ENCODE measurements at places on chromosomes 12 and 14.
A peak's percentile ranks its signal among the peaks of the same experiment; 100 is the strongest.

- DNase-seq, result no peak
Observed at GRCh38 chr14:95664066-95664465, 22.2 kb upstream of the TCL1B start.

DNA sequence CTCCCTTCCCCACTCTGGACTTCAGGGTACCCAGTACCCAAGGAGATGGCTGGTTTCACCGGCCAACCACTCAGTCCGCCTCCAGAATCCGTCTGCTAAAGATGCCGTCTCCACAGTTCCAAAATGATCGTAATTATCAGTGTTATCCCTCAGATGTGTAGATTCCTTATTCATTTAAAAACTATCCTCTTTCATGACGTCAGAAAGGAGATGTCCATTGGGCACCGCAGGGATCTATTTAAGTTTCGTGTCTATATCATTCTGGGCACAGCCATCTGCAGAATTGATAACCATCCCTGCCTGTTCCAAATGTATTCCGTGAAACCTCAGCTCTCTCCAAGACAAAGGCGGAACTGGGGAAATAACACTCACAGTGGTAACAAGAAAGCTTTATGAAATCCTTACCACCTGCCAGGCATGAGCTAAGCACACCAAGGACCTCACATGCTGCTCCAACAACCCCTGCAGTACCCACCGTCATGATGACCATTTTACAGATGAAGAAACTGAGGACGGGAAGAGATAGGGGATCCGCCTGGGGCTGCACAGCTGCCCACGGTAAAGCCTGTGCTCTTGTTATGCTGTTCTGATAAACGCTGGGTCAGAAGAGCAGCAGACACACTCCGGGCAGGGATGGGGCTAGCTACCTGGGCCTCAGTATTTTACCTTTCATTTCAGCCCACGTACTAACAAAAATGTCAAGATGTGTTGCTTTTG, 90.0 kb downstream of the BCL11B start:
- DNase-seq, result no peak

DNA sequence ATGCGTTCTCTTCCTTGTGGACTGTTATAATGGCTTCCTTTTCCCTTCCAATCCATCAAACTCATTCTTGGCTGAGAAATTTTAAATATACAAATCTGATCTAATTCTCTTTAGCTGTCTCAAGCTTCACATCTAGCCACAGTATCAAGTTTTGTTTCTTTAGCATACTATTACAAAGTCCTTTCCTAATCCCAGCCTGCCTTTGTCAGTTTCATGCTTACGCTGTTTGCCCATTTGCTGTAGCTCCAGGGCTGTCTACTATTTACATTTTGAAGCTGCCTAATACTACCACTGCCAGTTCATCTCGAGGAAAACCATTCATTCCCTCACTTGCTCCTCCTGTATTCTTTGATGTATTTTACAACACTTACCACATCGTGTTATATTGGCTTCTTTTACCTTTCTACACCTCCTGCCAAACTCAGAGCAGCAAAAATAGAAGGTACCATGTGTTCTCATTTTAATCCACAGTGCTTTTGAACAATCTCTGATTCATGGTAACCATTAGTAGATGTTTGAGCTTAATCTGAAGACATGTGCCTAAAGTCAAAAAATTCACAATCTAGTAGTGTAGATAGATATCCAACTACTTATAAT, 42.9 kb downstream of the ARID4A start:
- DNase-seq, result no peak

DNA sequence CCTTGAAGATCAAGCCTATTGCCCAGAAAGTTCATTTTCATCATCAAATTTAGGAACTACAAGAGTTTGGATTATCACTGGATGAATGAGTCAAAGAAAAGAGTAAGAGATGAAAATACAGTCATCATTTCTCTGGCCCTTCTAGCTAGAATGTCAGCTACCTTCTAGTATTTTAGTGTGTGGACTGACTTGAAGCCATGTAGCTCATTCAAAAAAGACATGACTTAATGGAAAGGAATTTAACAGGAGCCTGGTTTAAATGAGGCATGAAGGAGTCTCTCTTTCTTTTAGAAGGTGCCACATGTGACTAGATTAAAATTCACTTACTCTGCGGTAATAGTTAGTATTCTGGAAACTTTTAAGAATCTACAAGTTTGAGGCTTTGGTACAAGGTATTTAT, 7.1 kb downstream of the PTHLH start:
- DNase-seq, result no peak

DNA sequence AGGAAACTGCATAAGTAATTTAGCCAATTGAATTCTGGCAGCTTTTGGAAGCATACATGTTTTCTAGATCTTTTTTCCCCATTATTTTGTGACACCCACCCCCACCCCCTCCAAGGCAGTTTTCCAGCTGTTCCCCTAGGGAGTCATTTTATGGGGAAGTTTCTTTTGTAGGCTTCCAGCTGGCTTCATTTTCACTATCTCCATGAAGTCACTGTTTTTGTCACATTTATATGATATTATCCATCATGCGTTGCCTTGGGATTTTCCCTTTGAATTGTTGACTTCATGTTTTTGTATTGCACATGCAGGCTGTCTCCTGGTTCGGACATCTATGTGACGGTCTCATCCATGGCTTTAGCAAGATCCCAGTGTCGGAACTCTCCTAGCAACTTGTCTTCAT, 233.6 kb upstream of the RGS6 start:
- peak; percentile 64 for DNase-seq

DNA sequence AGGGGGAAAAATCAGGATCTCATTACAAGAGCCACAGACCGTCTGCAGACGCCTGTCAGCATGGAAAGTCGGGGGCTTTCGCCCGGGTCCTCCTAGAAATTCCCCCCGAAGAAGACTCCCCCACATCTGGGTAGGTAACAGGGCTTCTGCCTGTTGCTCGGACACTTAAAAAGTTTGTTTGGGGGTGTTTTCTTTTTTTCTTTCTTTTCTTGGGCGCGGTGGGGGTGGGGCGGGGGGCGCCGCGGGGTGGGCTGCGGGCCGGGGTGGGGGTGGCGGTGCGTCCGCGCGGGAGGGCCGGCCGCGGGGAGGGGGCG, 358 bp downstream of the ELK3 start:
- no peak for DNase-seq

DNA sequence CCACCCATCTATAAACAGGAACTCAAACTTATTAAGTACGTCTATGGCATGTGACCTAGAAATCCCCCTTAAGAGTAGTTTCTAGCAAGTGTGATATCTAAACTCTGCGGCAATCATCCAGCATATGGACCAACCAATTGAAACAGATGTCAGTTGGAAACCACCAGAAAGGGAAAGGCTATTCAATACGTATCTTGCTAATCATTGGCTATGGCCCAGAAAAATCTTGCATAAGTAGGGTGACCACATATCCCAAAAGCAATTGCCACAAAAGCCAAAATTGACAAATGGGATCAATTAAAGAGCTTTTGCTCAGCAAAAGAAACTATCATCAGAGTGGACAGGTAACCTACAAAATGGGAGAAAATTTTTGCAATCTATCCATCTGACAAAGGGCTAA, 24.2 kb downstream of the SYNJ2BP start:
- DNase-seq, result no peak

DNA sequence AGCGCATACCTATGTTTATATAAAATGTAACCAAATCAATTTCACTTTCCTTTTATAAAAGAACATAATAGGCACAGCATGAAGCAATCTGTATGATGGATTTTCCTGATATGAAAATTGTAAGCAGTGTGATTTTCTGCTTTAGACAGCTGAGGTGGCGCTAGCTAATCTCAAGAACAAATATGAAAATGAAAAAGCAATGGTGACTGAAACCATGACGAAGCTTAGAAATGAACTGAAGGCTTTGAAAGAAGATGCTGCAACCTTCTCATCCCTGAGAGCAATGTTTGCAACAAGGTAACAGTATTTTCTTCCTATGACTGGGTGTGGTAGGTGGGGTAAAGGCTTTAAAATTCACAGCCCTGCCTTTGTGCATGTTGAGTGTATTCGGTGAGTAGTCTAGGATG, 65.0 kb upstream of the FGD4 start:
- no peak for DNase-seq

- DNase-seq, result no peak
Observed at GRCh38 chr12:49442915-49443314, 75.7 kb downstream of the SPATS2 start.

DNA sequence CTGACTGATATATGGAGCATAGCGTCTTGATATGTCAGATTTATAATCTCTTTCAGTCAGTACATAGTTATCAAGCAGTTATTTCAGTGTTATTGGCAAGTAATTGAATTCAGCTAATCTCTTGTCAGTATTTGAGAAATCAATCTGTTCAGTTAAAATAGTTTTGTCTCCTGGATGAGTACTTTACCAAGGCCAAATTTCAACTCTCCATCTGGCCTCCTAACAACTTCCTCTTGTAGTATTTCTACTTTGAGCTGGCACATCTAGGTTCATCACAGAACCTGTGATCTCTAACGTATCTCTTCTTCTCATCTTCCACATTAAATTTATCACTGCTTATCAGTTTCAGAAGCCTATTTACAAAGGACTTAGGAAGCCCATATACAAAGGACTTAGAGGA, 690.5 kb downstream of the C12orf50 start:
- DNase-seq, result no peak

DNA sequence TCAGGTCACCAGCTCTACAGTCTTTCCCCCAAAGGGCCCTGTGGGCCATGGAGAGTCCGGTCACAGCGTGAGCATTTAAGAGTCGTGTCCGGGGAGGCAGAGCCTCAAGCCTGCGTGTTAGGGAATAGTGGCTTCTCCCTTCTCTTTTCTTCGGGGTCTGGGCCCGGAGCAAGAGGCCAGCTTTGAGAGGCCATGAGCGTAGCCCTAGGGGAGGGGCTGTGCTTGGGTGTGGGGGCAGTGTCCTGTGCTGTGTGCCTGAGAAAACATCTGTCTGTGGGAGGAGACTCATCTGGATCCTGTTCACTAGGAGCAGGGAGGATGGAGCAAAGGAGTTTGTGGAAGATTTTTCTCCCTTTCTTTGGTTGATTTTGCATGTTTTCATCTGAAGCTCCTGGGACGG, 5.3 kb downstream of the LRP1-AS start:
- no peak for DNase-seq

DNA sequence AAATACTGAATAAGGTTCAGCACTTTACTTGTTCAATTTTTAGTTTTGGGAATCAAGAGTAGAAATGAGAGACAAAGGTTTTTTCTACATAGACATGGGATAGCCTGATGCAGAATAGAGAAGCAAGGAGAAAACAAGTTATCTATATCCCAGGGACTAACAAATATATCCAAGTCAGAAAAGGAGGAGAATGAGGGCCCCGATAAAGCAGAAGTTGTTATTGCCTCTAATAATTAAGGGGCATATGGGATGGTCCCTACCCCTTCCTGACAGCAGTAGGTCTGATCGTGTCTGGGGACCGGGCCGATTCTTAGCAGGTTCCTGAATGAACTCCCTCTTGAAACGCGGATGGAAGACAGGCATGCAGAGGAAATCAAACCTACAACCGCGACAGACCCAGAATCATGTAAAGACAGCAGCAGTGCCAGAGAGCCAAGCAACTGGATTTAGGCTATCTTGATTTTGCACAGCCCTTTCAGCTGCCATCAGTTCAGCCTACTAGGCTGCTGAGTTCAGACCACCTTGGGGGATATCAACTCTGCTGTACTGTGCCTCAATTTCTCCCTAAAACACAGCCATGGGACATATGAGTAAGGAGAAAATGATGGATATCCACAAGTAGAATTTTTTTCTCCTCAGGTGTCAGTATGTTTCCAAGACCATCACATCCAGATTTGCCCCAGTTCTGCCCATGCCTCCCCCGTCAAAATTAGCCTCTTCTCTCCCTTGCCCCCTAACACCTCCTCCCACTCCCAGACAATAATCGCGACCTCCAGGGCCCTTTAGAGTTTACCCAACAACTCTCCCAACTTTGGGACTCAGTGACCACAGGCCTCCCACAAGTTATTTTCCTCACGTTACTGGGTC, 706 bp downstream of the PRMT5 start:
- no peak for DNase-seq

DNA sequence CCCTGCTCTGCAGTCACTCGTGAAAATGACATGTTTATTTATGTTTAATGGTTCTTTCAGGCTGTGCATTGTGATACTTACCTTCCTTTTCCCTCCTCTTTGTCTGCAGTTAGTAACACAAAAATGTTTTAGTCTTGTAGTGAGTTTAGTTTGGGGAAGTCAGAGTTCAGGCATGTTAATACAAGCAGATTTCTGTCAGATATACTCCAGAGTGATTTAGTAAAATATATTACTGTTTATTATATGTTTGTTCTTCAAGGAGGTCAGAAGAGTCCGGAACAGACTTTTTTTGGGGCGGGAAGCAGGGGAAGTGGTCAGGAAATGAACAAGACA, 28.7 kb downstream of the MSRB3 start:
- no peak for DNase-seq

DNA sequence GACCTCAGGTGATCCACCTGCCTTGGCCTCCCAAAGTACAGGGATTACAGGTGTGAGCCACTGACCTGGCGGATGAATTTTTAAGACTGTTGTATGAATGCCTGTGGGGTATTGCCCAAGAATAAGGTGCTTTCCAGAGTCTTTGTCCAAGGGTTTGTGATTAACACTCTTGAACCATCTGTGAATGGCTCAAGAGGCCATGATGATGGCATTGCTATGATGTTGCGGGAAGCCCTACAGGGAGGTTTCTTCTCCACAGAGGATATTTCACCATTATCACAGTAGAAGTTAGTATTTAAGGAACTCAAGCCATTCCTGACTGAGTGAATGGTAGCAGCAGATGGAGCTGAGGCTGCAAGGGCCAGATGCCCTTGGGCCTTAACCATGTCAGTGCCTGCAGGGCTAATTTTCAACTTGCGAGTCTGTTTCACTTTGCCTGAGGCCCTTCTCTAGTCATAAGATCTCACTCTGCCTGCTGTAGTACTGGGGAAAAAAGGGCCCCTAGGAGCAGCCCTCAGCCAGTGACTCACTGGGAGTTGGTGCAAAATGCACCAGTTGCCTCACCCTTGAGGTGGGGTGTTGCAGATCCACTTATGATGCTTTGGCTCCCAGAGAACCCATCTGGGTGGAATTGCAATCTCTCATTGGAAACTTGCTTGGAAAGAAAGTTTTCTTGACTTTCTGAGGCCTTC, 108.6 kb upstream of the FLRT2 start:
- no peak for DNase-seq

DNA sequence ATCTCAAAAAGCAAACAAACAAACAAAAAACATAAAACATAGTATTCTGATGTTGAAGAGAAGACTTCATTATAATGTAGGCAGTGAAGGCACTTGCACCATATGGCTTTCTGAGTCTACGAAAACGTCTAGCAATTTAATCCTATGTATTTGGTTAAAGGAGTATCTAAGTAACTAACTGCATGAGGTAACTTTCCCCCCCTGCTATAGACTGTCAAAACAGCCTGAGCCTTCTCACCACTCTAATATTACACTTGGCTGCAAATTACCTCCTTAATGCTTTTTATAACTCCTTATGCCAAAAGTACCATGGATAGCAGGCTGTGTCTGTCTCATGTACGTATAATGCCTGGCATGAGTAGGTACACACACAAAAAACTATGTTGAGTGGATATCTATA, 607.6 kb upstream of the FLRT2 start:
- DNase-seq, result no peak

DNA sequence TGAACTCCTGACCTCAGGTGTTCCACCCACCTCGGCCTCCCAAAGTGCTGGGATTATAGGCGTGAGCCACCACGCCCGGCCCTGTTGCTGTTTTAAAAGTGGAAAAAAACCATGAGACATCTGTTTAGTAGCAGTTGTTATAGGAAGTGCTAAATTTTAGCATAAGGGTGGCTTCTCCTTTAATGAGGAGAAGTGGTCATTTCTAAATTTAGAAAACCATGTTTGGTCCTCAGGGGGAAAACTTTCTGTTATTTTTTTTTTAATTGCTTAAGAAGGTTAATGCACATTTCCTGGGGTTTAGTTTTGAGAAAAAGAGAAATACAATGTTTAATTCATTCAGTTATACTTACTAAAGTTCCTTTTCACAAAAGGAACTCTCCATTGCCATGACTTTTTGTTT, 102.1 kb downstream of the MYRFL start:
- DNase-seq, result no peak
